ENCODE measurements at places on chromosomes 16 and 17.

GRCh38 chr16:84247331-84247730, 7.5 kb upstream of the KCNG4 start:
- DNase-seq = no peak

GRCh38 chr16:80986557-80986956, 20.1 kb downstream of the CMC2 start:
- DNase-seq = no peak

DNA sequence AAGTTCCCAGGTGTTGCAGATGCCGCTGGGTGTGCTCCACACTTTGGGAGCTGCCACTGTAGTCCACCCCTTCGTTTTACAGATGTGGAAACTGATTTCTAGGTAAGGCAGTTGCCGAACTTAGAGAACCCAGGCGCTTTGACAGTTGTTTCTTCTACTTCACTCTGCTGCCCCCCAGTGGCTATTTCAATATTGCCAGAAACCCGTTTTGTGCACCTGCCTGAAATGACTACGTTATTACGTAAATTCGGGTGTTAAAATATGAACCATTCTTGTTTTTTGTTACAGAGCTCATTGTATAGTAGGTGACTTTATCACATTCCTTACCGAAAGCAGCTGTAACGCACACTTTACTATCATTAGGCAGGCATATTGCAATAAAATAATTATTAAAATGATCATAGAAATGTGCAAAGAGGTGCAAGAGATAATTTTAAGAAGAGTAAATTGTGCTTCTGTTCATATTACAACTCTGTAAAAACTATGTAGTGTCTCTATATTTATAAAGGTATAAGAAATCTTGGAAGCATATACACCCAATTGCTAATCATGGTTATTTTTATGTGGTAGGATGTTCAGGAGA, 44.9 kb downstream of the OTOA start:
- DNase-seq = peak; percentile 23

- no peak for DNase-seq
These were observed 13.7 kb downstream of the GUCY2D start for GRCh38 chr17:8015957-8016631.

DNA sequence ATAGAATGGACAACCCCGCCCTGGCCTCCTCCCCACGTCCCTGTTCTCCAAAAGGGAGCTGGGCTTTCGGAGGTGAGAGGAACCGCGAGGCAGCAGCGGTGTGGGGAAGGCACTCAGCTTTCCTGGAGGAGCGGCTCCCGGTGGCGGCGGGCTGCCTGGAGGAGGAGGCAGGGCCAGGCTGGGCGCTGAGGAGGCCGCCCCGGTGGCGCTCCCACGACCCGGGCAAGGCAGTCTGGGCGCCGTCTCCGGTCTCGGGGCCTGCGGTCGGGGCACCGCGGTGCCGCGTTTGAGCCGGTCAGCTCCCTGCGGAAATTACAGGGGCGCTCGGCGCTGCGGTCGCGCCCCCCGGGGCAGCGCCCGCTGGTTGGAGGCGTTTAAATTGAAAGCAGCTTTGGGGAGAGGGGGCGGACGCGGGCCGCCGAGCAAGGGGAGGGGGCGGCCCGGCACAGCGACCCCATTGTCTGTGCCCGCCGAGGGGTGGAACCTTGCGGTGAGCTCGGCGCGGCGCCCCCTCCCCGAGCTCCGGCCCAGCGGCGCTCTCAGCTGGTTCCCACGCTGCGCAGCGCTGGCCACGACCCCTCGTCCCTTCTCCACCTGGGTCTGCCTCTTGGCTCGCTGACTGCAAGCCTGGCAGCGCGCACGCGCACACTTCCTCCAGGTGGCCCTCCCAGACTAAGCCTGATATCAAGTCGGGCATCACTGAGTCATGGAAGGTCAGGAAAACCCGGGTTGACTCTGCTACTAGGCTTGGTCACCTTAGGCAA, 58.7 kb upstream of the DLX4 start:
- no peak for DNase-seq

GRCh38 chr16:17408296-17408695, 62.5 kb downstream of the XYLT1 start:
- DNase-seq = no peak

DNA sequence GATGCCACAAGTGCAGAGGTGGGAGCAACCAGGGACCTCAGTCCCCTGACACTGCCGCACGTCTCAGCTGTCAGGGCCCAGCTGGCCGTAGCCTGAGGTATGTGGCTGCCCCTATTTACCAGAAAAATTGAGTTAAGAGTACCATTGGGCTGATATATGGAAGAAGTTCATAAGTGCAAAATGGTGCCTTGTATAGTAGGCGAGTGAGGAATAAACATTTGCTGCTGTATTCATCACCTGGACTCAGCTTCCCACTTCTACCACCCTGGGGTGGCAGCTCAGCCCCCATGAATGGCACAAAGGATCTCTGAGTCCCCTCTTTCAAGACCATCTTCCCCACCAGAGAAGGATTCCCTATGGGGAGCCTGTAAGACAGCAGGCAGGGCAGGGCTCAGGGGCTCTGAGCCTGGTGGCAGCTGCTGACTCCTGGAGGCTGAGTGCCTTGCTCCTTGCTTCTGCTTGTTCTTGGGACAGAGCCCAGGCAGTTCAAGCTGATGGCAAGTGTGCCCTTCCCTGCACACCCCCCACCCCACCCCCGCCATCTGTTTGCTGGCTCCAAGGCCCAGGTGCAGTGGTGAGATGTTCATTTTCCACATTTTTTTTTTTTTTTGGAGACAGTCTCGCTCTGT, 29.0 kb downstream of the TRPV2 start:
- DNase-seq = no peak

GRCh38 chr17:74345433-74346241, 16.0 kb downstream of the BTBD17 start:
- no peak for DNase-seq

- DNase-seq = no peak
These were observed 14.2 kb upstream of the CCNF start for GRCh38 chr16:2415085-2415484.

Data from NCI-H1436 treated with DMSO at 0.1 percent for 48 hours (cell line).